ENCODE measurements at places on chromosomes 6 and 20.

GRCh38 chr6:41272591-41273240 is 13.8 kb downstream of the TREM1 start:
- no peak for DNase-seq

DNA sequence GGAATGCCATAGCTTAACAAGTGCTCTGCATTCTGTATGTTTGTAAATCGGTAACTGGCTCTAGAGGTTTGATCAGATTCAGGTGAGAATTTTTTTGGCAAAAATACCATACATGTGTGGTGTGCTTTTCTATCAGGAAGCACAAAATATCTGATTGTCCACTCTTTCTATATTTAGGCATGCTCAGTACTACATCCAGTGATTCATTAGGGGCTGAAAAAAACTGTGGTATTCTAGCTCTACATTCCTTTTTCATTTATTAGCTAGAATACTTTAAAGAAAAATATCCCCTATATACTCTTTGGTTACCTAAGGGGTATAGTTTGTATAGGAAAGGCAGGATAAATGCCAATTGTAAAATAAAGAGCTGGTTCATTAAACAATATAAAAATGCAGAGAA is 10.6 kb upstream of the ELOVL2 start:
- DNase-seq = no peak

GRCh38 chr6:6193221-6193745 is 127.2 kb downstream of the F13A1 start:
- no peak for DNase-seq

GRCh38 chr6:8736156-8736895 is 301.0 kb upstream of the SLC35B3 start:
- no peak for DNase-seq

DNA sequence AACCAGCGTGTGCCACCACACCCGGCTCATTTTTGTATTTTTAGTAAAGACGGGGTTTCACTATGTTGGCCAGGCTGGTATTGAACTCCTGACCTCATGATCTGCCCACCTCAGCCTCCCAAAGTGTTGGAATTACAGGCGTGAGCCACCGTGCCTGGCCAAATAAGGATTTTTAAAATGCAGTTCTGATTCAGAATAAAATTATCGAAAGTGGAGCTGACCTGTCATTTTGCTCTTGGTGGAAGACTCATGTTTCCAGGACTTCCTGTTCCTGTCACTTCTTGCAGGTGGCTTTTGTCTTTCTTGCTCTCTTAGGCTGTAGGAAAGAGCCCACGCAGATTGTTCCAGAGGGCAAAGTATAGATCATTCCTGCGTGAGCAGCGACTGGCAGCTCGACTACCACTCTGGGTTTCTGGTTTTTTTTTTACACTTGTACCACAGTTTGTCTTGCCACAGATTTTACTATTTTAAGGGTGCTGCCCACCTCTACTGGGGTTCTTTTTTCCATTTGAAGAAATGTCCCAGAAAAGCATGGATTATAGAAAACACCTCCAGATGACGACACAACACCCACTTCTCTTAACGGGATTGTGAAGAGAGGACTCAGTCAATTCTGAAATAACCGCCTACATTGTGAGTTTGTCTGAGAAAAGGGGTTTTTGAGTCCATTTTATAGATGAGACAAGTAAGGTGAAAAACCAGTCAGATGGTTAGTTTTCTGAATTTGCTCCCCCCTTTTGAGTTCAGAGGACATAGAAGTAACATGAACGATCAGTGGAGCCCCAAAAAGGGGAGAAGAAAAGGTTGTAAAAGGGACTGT is 7.5 kb downstream of the JARID2 start:
- DNase-seq = no peak

DNA sequence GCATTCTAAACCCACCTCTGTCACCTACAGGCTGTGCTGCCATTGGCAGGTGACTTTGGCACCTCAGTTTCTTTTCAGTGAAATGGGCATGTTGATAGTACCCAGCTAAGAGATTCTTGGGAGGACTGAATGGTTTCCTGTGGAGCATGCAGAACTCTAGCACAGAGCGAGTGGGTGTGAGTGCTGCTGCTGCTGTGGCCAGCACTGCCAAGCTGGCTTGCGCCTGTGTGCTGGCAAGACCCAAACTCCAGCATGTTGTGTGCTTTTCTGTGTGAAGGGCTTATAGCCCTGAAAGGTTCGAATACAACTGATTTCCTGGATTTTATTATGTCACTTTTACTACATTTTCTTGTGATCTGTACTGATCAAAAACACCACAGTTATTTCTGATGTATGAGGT is 78.1 kb upstream of the KIF25 start:
- peak; percentile 64 for DNase-seq

DNA sequence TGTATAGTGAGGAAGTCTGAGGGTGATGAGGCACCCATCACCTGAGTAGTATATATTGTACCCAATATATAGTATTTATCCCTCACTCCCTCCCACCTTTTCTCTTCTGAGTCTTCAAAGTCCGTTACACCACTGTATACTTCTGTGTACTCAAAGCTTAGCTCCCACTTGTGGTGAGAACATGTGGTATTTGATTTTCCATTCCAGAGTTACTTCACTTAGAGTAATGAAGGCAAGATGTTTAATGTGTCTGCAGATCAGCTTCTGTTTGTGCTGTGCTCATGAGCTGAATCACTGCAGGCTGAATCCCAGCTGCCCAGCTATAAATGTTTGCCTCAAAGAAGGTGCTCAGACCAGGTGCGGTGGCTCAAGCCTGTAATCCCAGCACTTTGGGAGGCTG is 139.3 kb upstream of the FOXA2 start:
- no peak for DNase-seq

GRCh38 chr6:80126657-80127345 is 20.3 kb downstream of the BCKDHB start:
- no peak for DNase-seq

DNA sequence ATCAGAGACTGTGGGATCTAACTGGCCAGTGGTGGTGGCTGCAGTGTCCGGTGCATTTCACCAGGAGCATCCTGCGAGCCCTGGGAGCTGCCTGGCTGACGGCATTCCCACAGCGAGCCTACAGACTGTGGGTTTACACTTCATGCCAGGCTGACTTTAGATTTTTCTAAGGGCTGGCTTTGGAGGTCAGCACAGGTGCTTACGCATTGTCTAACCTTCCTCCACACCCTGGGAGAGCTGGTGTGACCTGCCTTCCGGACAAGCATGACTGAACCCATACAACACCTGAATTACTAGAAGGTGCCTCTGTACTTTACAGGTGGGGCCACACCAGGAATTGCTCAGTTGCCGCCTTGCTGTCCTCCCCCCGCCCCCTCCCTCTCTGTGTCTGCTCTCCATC is 96.2 kb downstream of the RREB1 start:
- DNase-seq = no peak

DNA sequence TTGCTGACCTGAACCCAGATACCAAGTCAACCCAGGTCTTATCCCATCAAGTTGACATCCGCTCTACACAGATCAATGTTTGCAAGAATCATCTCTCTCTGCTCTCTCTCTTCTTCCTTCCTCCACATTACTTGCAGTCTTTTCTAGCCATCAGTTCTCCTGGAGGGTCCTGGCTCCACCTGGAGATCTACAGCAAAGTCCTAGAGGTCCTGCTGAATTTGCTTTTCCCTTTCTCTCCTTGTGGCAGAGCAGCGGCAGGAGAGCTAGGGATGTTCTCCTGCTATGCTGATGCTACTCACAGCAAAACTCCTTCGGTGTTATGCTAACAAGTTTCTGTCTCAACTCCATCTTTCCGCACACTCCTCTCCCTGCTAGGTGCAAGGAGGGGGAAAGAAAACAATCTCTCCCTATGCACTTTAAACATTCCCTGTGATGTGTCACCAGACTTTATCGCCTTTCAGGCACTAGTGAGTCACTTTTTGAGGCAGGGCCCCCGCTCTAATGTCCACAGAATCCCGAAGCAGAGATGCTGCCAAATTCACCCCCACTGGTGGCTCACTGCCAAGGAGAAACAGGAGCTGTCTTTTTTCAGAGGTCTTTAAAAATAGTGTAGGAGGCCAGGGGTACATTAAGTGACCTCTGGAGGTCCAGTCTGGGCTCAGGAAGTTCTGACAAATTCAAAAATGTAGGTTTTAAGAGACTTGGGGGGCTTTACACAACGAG is 62.6 kb downstream of the FAM50B start:
- no peak for DNase-seq

- peak; percentile 6 for DNase-seq
Measured at GRCh38 chr6:121733234-121733633, 297.8 kb downstream of the GJA1 start.

DNA sequence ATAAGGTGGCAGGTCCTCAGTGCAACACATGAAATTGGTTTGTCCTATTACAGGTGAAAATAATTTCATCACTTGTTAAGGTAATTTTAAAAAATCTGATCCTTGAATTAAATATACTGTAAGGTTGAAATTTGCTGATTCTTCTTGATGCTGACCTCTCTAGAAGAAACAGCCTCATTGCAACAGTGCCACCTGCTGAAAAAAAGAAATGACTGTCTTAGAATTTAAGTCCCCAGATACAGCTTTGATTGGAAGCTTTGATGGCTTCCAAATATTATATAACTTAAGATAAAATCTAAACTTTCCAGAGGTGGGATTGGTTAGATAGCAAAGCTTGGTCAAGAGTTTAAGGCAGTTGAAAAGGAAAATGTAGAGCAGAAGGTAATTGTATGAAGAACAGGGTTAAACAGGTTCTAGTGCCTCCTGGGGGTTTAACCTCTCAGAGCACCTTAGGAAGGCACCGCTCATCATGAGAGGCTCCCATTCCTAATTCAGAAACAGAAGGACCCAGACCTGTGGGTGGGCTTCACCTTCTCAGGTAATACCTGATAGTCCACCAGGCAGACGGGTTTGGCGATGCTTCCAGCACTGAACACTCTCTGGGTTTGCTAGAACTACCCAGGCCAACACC is 401.0 kb downstream of the PAX1 start:
- peak; percentile 24 for DNase-seq

GRCh38 chr6:11830105-11830504 is 51.5 kb upstream of the ADTRP start:
- no peak for DNase-seq

- DNase-seq = no peak
Measured at GRCh38 chr20:39210341-39211036, 248.3 kb downstream of the DHX35 start.

All from globus pallidus (tissue), 1 donor.